Renal cortex interstitium (tissue), 15 donors: ENCODE measurements at places on chromosomes 5 and 9.

GRCh38 chr5:169666365-169666764, 29.3 kb downstream of the DOCK2 start:
- no peak for DNase-seq

DNA sequence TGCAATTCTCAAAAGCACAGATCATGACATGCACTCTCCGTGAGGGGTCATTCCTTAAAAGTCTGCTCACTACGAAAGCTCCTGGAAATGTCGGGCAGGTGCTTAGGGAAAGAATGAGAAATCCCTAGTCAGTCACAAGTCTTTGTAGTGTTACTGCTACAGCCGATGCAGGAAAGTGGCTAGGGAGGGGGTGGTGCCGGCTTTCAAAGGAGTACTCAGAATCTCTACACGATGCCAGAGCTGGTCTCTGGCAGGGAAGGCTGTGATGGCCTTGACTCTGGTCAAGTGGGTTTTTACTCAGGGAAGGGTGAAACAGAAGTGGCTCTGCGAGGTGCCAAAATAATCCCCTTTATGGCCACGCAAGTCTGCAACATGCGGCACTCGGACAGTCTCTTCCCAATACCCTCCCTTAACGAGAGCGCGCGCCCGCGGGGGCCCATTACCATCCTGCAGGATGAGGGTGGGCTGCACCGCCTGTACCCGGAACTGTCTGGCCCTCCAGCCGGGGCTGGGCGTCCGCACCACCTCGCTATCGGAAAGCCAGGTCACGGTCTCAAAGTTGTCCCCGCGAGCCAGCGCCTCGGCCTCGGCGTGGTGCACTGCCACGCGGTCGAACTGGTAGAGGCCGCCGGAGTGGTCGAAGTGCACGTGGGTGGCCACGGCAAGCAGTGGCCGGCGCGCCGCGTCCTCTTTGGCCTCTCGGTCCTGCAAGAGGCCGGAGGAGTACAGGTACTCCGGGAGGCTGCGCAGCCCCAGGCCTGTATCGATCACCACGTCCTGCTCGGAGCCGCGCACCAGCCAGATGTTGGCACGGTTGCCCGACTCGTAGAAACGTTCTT, 956 bp downstream of the MBLAC2 start:
- DNase-seq: peak; percentile 8

DNA sequence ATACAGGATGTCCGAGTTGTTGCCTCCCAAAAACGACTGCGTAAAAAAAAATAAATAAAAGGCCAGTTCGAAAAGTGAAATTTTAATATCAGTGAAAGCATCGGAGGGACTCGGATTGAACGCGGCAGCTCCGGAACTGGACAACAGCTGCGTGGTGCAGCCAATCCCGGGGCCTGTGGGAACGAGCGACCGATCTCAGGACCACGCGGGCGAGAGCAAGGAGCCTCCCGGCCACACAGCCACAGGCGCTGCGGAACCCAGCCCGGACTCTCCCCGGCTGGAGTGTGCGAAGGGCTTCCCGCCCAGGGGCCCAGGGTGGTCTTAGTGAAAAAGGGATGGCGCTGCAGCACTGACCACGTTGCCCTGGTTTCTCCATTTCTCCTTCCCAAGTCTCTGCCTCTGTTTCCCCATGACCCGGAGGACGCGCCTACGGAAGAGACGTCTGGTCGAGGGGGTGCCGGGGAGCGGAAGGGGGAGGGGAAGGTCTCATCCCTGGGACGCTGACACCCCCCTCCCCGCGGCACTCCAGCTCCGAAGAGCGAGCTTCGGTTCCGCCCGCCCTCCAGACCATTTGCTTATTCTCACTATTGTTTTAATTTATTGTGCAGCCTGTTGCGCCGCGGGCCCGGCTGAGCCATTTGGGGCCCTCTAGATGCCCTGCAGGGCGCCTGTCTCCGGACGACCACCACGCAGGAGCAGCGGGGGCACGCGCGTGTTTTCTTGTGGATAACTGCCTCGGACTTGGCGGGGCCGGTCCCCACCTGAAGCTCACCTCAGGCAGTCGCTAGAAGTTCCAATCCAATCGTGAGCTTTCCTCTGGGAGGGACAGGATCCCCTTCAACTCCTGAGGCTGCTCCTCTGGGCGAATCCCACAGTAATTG, 303.0 kb downstream of the PARP8 start:
- no peak for DNase-seq

DNA sequence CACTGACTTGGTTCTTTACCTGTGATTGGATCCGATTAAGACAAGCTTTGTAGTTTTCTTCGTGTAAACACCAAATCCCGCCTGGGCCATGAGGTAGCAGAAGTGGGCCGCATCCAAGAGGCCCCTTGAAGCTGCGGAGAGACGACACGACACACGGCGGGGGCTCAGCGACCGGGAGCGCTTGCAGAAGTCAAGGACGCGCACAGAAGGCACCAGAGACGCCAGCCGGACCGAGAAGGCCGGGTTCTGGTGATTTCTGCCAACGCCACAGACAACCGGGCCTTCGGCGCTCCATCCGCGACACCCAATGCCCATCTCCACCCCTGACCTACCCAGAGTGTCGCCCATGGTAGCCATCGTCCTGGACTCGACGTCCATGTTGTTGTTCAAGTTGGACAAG, 19.8 kb upstream of the INPP5E start:
- DNase-seq: no peak

- no peak for DNase-seq
Measured at GRCh38 chr9:133086894-133087293, 25.1 kb downstream of the CEL start.

- DNase-seq: no peak
Measured at GRCh38 chr5:72246954-72247442, 73.0 kb downstream of the MRPS27 start.

DNA sequence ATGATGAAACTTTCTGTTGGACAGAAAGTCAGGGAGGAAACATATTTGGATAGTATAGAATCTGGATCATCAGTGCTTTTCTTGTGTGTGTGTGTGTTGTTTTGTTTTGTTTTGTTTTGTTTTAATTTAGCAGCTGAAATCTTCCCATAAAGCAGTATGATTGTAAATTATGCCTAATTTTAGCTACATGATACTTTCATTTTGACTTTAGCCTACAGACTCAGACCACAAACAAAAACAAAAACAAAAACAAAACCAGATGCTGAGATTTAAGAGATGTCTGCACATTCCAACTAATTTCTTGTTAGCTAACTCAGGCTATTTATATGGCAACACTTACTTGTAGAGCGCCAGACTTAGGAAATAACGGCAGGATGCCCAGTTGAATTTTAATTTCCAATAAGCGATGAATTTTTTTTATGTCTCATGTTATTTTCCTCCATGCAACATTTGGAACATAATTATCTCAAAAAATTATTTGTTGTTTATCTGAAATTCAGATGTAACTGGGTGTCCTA, 119.5 kb upstream of the TRPC7 start:
- no peak for DNase-seq

- DNase-seq: no peak
Measured at GRCh38 chr5:35035271-35035670, 12.5 kb downstream of the AGXT2 start.

DNA sequence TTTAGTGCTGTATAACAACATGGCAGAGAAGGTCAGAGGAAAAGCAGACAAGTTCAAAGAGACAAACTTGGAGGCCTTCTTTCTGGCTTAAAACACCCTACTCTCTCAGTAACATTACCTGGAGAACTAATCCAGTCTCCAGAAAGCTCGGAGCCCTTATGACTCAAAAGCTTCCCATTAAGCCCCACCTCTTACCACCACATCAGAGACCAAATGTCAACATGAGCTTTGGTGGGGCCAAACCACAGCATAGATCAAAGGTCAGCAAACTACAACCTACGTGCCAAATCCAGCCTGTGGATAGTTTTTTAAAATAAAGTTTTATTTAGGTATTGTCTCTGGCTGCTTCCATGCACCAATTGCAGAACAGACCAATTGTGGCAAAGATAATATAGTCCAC, 589.9 kb downstream of the DNAH5 start:
- no peak for DNase-seq

DNA sequence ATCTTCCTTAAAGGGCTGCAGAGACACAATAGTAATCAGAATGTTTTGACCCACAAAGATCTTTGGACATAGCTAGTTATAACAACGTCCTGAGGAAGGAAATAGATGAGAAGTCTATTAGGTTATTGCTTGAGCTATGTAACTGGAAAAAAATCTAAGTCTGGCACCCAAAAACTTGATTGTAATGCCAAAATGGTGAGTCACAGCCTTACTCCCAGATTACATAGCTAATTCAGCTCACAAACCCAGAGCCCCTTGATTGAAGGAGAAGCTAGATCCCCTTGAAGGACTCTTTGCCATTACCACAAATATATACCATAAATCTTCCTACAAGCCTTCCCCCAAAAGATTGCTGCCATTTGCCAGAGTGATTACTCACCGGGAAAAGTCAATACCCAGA, 341.8 kb upstream of the KIF2A start:
- no peak for DNase-seq

DNA sequence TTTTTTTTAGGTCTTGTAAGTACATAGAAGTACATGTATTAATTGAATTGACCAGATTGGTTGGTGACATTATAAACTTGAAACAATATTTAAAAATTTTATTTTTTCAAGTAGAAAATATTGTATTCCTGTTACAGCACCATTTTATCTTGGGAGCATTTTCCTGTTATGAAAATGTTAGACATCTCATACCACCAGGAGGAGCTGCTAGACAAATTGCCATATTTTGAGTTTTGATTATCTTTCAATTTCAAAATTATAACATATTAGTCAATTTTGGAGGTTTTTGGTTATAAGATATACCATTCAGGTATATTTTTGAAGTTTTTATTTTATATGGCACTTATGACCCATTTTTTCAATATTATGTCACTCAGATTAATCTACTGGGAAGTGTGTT, 84.4 kb downstream of the CNTLN start:
- DNase-seq: no peak

GRCh38 chr5:14560091-14560595, 21.4 kb upstream of the OTULINL start:
- DNase-seq: no peak

- no peak for DNase-seq
Measured at GRCh38 chr9:127549751-127550150, 62.3 kb upstream of the STXBP1 start.

DNA sequence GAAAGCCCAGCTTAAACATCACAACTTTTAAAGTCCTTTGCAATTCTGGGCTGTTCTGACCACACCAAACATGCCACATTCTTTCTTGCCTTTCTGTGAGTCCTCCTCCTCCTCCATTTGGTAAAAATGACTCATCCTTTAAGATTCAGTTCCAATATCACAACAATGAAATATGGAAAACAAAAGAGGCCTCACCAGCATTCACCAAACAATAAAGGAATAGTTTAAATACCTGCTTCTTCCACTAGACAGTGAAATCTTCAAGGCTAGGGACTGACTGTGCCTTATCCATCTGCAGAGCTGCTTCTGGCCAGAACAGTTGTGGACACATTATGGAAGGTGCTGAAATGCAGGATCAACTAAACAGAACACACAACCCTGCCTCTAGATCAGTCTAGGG, 36.0 kb downstream of the NR6A1 start:
- DNase-seq: no peak

- DNase-seq: no peak
Measured at GRCh38 chr5:125176005-125176390, 429.6 kb upstream of the ZNF608 start.

GRCh38 chr5:34639852-34640626, 16.1 kb upstream of the RAI14 start:
- DNase-seq: no peak

DNA sequence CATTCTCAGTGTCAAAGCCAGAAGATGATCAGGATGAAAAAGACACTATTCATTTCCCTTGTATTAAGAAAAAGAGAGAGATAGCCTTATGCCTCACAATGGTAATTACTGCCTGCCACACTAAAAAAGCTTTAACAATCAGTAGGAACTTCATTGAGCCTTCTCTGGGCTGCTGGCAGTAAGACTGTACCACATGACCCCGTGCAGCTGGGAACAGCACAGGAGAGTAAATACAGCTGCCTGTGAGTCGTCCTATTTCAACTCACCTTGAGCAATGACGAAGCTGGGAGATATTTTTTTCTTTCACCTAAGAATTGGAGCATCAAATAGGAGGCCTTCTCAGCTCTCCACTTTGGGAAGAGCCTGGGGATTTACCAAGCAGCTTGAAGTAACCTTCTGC, 316.3 kb downstream of the GABRB2 start:
- no peak for DNase-seq

DNA sequence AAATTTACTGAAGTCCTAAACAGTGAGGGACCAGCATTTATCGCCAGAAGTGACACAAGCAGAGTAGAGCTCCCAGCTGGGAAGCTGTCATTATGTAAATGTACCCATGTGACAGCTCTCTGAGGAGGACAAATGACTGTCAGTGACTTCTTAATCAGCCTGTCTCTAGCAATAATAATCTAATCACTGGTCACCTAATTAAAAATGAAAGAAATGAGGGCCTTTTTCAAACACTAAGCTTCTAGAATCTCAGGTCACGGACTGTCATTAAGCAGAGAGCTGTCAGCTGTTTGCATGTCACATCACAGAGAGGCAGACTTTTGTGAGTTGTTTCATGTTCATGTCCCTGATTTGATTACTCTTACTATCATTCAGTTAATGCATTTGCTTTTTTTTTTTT, 77.9 kb upstream of the FBXL17 start:
- peak; percentile 18 for DNase-seq

GRCh38 chr5:131684051-131684450, 49.0 kb upstream of the RAPGEF6 start:
- no peak for DNase-seq

GRCh38 chr5:16552666-16553343, 64.0 kb downstream of the RETREG1 start:
- DNase-seq: no peak

- no peak for DNase-seq
Measured at GRCh38 chr9:524008-524407, 309.3 kb downstream of the DOCK8 start.

GRCh38 chr5:80975065-80975464, 14.9 kb downstream of the RASGRF2 start:
- DNase-seq: no peak

GRCh38 chr9:137705906-137706305, 87.1 kb downstream of the EHMT1 start:
- no peak for DNase-seq

GRCh38 chr9:90613502-90613901, 29.1 kb downstream of the DIRAS2 start:
- no peak for DNase-seq

DNA sequence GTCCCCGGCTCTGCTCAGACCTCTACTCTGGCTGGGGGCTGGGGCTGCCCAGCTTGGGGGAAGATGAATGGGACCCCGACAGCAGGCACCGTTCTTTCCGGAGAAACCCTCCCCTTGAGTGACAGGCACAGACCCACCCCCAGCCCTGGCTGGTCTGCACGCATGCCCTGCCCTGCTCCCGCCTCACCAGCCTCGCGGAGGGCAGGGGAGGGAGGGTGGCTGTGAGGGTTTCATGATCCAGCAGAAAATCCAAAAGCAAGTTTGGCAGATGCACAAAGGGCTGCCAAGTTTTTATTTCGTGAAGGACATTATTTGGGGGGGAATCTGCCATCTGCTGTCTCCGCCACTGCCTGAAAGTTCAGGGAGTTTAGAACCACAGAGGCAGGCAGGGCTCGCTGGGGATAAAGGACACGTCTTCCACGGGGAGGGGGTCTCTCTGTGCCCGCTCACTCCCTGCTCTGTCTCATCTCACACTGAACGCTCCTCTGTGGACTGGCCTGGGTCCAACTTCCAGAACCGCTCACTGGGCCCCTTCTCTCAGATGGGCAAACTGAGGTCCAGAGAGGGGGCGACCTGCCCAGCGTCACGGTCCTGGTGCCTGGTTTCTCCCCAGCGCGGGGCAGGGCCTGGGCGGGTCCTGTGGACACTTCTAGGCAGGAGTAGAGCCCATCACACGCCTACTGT, 92.9 kb downstream of the RXRA start:
- DNase-seq: no peak
